ENCODE measurements at places on chromosomes 1 and 21.

DNA sequence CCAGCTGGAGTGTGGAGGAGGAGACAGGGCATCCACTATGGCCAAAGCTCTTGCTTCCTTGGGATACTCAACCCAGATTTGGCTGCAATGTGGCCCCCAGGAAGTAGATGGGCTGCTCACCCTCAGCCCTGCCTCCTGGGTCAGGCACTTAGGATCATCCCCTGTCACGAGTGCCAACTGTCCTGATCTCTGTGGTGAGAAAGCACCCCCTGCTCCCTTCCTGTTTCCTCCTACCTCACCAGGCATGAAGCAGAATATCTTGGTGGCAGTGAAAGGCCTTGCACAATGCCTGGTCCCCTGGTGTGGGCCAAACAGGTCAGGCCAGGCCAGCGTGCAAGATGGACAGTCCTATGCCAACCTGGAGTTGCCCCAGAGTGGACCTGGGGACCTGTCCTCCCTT is 211.7 kb downstream of the GRIK3 start:
- DNase-seq = no peak

DNA sequence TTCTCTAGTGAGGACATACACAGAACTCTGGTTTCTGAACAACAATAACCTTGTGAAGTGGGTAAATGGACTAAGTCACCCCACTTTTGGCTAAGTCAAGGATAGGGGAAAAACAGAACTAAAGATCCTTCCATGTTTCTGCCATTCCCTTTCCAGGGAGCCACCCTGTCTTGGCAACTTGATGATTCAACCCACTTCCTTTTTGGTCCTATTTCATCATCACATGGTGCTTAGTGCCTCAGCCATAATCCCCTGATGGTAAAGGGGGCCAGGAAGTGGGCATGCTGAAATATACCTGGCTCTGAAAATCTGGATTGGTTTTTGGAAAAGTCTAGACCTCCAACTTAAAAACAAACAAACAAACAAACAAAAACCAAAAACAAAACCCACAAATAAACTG is 206.4 kb upstream of the FOXD3 start:
- DNase-seq = no peak

DNA sequence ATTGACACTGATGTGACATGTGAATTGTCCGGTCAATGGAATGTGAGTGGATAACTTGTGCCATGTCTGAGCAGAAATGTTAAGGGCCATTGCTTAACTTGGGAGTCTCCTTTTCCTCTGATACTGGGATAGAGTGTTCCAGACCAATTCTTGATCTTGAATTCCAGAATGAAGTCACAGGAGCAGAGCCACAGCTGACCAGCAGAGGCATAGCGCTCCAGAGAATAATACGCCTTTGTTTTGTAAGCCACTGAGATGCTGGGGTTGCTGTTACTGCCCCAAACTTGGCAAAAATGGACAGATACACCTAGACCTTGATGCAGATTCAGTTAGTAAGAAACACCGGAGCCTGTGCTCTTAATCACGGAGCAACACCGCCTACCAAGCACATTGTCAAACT is 6.3 kb downstream of the KCNJ6 start:
- no peak for DNase-seq

- peak; percentile 47 for DNase-seq
These were observed 13.6 kb downstream of the FHAD1 start for GRCh38 chr1:15260418-15261154.

- DNase-seq = no peak
These were observed 233.3 kb upstream of the COA6 start for GRCh38 chr1:234139966-234140365.

DNA sequence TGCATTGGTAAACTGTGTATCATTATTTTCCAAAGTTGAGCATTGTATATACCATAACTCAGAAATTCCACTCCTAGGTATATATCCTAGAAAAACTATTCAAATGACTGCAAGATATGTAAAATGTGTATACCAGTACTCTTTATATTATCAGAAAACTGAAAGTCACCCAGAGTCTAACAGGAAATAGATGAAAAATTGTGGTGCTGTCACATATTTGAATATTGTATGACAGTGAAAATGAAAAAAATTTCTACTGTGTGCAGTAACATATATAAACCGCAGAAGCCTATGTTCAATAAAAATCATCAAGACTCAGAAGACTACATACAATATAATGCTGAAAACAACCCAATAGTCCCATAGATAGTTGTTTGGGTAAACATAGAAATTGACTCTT is 74.4 kb upstream of the LYPLAL1 start:
- DNase-seq = no peak

GRCh38 chr1:219465212-219466093 is 147.5 kb downstream of the ZC3H11B start:
- no peak for DNase-seq

- no peak for DNase-seq
These were observed 9.5 kb upstream of the TAS1R2 start for GRCh38 chr1:18868801-18869424.

DNA sequence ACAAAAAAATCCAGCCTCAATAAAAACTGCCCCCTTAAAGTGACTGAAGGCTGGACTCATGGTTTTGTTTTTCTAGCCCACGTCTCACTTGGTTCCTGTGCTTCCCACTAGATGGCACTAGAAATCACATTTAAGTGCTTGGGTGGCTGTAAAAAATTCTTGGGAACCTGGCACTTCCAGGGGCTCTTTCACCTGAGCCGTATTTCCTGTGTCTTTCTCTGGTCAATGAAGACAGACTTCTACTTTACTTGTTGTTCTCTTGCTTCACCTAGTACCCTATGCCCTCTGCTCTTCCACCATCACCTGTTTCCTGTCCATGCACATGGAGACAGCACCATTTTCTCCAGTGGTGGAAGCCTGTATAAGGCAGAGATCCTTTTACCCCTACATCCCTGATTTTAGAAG is 20.0 kb downstream of the METTL13 start:
- peak; percentile 77 for DNase-seq

- DNase-seq = no peak
These were observed 19.0 kb downstream of the YTHDF2 start for GRCh38 chr1:28755701-28756100.

GRCh38 chr1:41322835-41323234 is 38.4 kb upstream of the FOXO6 start:
- DNase-seq = peak; percentile 82

GRCh38 chr1:17673329-17674072 is 81.6 kb upstream of the ACTL8 start:
- DNase-seq = peak; percentile 16

GRCh38 chr1:113905435-113905861 is 322 bp downstream of the DCLRE1B start:
- DNase-seq = no peak

GRCh38 chr1:10730985-10731384 is 65.5 kb downstream of the CASZ1 start:
- no peak for DNase-seq

DNA sequence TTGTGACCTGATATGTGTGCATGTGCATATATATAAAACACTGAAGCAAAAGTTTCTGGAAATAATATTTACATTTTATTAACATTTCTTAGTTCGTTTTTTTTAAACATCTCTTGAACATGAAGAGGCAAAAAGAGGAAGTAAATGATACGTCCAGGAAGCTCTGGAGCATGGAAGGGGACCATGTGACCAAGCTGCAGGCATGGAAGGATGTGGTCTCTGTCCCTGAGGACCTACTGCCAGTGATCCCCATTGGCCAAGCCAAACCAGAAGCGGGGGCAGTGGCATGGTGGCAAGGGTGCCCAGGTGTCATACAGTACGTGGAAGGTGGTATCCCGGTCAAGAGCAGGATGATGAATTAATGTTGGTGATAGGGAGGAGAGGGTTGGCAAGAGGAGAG is 268.3 kb upstream of the PROX1 start:
- peak; percentile 7 for DNase-seq

DNA sequence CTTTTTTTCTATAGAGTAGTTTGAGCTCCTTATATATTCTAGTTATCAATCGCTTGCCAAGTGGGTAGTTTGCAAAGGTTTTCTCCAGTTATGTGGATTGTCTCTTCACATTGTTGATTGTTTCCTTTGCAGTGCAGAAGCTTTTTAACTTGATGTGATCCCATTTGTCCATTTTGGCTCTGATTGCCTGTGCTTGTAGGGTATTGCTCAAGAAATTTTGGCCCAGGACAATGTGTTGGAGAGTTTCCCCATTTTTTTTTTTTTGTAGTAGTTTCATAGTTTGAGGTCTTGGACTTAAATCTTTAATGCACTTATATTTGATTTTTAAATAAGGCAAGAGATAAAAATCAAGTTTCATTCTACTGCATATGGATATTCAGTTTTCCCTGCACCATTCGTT is 774.8 kb upstream of the ADAMTS5 start:
- no peak for DNase-seq
